Activated CD4-positive, alpha-beta T cell treated with anti-CD3 and anti-CD28 coated beads for 36 hours (primary cell): ENCODE measurements at places on chromosomes 1 and 21. TPM values are rescaled to one million over a fixed set of nuclear protein-coding genes. Genes with fewer than 3 reads are reported as not detected.

Gene SELENBP1
- total RNA-seq: not detected

Gene GBP5
- 122 TPM for total RNA-seq

Gene WNT3A
- total RNA-seq: not detected

Gene PERM1
- not detected for total RNA-seq

Gene SPRR1B
- not detected for total RNA-seq

Gene RGS18
- total RNA-seq: not detected

Gene STIL
- total RNA-seq: 33.9 TPM

Gene SAMSN1
- total RNA-seq: 39.8 TPM

Gene GPR37L1
- not detected for total RNA-seq

Gene COA7
- 11.0 TPM for total RNA-seq

Gene GNG12
- 0.07 TPM for total RNA-seq

Gene CXADR
- total RNA-seq: 0.30 TPM

Gene KLHDC9
- 0.50 TPM for total RNA-seq

Gene SMCP
- total RNA-seq: not detected

Gene OR2T35
- not detected for total RNA-seq

Gene NBPF3
- 8.5 TPM for total RNA-seq

Gene FAM163A
- not detected for total RNA-seq

Gene THEM5
- not detected for total RNA-seq

Gene PTPRC
- 458 TPM for total RNA-seq

Gene ERG
- not detected for total RNA-seq

Gene SEC16B
- total RNA-seq: not detected

Gene TNNI3K
- 0.59 TPM for total RNA-seq

Gene CHI3L2
- 12.7 TPM for total RNA-seq

Gene ZNF683
- not detected for total RNA-seq

Gene TTC22
- total RNA-seq: 4.1 TPM

Gene AURKAIP1
- total RNA-seq: 89.5 TPM

Gene GBP4
- 34.4 TPM for total RNA-seq

Gene KMO
- not detected for total RNA-seq

Gene PLPPR4
- total RNA-seq: not detected

Gene ASCL5
- not detected for total RNA-seq

Gene SYTL1
- 21.4 TPM for total RNA-seq

Gene DDAH1
- 0.09 TPM for total RNA-seq

Gene LGR6
- 0.14 TPM for total RNA-seq

Gene ESRRG
- total RNA-seq: not detected

Gene SPRR4
- total RNA-seq: not detected

Gene CADM3
- not detected for total RNA-seq

Gene DMRTA2
- not detected for total RNA-seq

Gene RAB25
- 0.46 TPM for total RNA-seq

Gene ZMYND12
- total RNA-seq: 1.6 TPM

Gene KIF14
- total RNA-seq: 14.8 TPM

Gene DIO1
- total RNA-seq: not detected

Gene ZNF648
- not detected for total RNA-seq

Gene VASH2
- 0.34 TPM for total RNA-seq

Gene GJA9
- not detected for total RNA-seq

Gene FCRL1
- total RNA-seq: not detected

Gene CA14
- total RNA-seq: not detected

Gene TSPAN1
- not detected for total RNA-seq

Gene CLDN17
- total RNA-seq: not detected

Gene GJB5
- not detected for total RNA-seq

Gene SPATA1
- total RNA-seq: 1.4 TPM

Gene MAB21L3
- not detected for total RNA-seq

Gene SLC5A9
- not detected for total RNA-seq

Gene SPRR2A
- not detected for total RNA-seq

Gene IVL
- 0.07 TPM for total RNA-seq

Gene WDR64
- total RNA-seq: not detected

Gene SPRR1A
- total RNA-seq: not detected
